ENCODE measurements at places on chromosomes 7 and 10. TPM values are rescaled to one million over a fixed set of nuclear protein-coding genes. Genes with fewer than 3 reads are reported as not detected.

Gene IGFBP3
- total RNA-seq = 1.0 TPM

Gene ANKRD2
- total RNA-seq = 1.0 TPM

Gene GPR141
- not detected for total RNA-seq

Gene MET
- 76.1 TPM for total RNA-seq

Gene NANOS1
- total RNA-seq = 2.6 TPM

Gene EPDR1
- total RNA-seq = 0.15 TPM
